ENCODE measurements at places on chromosomes 3 and 15.

DNA sequence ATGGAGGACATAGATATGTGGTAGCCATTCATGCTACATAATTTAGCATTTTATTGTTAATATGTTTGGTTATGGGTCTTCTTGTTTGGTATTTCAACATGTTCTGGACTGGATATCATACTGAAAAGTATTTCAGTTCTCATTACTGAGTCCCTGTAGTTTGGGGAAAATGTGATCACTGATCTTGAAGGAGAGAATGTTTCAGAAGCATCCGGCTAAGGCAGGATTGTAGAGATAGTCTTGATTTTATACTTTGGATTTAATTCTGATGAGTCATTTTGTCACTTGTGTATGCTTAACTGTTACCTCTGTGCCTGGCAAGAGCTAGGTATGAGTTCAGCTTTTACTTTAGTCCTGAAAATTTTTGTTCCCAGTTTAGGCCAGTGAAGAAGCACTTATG, 7.1 kb downstream of the CHD2 start:
- peaks cover 13% of the 10 kb centered on the region for H3K36me3 ChIP-seq
- peak overlapping the region; percentile 98 for H3K4me3 ChIP-seq
- peaks cover 76% of the 10 kb centered on the region for H3K4me1 ChIP-seq
- no peaks in the 10 kb centered on the region for H3K27me3 ChIP-seq
- H3K27ac ChIP-seq = peak overlapping the region; percentile 100

- no peak for DNase-seq
- peaks cover 5% of the 10 kb centered on the region for H3K4me1 ChIP-seq
- no peaks in the 10 kb centered on the region for H3K27me3 ChIP-seq
- peaks cover 6% of the 10 kb centered on the region for H3K36me3 ChIP-seq
- no peak overlapping the region for H3K4me3 ChIP-seq
These were observed 29.3 kb downstream of the SLC4A7 start for GRCh38 chr3:27454914-27455313.

DNA sequence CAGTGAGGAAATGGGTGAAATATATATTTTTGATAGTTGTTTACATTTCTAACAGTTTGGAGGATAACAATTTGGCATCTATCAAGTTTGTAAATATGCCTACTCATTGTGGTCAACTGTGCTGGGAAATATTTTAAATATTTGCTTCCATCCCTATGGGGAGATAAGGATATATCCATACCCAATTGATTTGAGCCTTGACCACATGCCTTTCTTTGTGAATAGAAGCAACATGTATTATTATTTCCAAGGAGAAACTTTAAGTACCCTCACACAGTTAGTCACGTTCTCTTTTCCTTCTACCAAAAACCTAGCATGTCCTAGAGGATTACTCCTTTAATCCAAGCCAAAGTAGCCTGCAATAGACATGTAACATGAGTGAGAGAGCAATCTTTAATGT, 245.4 kb upstream of the CBLB start:
- no peaks in the 10 kb centered on the region for H3K4me1 ChIP-seq
- no peak overlapping the region for H3K27ac ChIP-seq
- no peak for DNase-seq
- H3K27me3 ChIP-seq = no peaks in the 10 kb centered on the region
- H3K36me3 ChIP-seq = no peaks in the 10 kb centered on the region

- H3K36me3 ChIP-seq = no peaks in the 10 kb centered on the region
- H3K27me3 ChIP-seq = peaks cover 24% of the 10 kb centered on the region
- no peak overlapping the region for H3K4me3 ChIP-seq
- H3K4me1 ChIP-seq = no peaks in the 10 kb centered on the region
- no peak for DNase-seq
These were observed 15.9 kb downstream of the HRH1 start for GRCh38 chr3:11170052-11170770.

DNA sequence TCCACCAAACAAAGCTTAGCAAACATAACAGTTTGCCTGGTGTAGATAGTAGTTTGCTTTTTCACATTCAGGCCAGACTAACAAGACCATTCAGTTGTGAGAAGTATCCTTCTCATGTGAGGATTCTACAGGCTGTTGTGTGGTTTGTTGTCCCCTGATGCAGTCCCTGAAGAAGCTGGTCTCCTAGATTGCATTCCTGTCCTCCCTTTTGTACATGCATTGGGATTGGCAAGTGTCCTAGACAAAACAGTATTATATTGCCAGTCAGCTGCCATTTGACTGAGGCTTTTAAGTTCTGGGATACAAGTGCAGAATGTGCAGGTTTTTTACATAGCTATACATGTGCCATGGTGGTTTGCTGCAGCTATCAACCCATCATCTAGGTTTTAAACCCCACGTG, 362.0 kb upstream of the IL12A start:
- no peaks in the 10 kb centered on the region for H3K4me1 ChIP-seq

- H3K27me3 ChIP-seq = no peaks in the 10 kb centered on the region
- no peaks in the 10 kb centered on the region for H3K36me3 ChIP-seq
- no peak overlapping the region for H3K27ac ChIP-seq
These were observed 201.6 kb downstream of the SATB1 start for GRCh38 chr3:18223571-18223970.

DNA sequence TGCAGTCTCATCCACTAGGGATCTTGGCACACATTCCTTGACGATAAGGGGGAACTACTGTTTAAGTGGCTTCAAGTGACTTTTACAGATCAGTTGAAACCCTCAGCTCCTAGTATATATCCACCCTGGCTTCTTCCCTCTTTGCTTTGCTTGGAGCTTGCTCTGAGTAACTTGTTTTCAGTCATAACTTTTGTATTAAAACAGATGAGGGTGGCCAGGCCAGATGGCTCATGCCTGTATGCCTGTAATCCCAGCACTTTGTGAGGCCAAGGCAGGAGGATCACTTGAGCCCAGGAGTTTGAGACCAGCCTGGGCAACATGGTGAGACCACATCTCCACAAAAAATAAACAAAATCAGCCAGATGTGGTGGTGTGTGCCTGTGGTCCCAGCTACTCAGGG, 42.4 kb downstream of the EOMES start:
- H3K27me3 ChIP-seq = no peaks in the 10 kb centered on the region
- no peak for DNase-seq
- no peak overlapping the region for H3K4me3 ChIP-seq
- peaks cover 13% of the 10 kb centered on the region for H3K4me1 ChIP-seq
- H3K27ac ChIP-seq = no peak overlapping the region

DNA sequence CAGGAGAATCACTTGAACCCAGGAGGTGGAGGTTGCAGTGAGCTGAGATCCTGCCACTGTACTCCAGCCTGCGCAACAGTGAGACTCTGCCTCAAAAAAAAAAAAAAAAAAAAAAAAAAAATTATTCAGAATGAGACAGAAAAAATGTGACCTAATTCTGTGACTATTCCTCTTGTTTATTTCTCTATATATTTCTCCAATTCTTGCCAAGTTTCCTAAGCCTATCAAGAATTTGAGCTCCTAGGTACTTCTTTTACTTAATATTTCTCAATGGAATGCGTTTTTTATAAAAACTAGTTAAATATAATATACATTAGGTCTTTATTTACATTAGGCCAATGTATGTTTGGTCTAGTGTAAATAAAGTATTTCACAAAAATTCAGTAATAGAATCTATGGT, 86.8 kb downstream of the NAALADL2 start:
- H3K4me1 ChIP-seq = no peaks in the 10 kb centered on the region
- H3K4me3 ChIP-seq = no peak overlapping the region
- H3K36me3 ChIP-seq = no peaks in the 10 kb centered on the region
- no peak overlapping the region for H3K27ac ChIP-seq

- no peaks in the 10 kb centered on the region for H3K27me3 ChIP-seq
- H3K4me1 ChIP-seq = no peaks in the 10 kb centered on the region
- no peak for DNase-seq
- peaks cover 3% of the 10 kb centered on the region for H3K36me3 ChIP-seq
These were observed 271.4 kb downstream of the POLQ start for GRCh38 chr3:121274411-121274810.

DNA sequence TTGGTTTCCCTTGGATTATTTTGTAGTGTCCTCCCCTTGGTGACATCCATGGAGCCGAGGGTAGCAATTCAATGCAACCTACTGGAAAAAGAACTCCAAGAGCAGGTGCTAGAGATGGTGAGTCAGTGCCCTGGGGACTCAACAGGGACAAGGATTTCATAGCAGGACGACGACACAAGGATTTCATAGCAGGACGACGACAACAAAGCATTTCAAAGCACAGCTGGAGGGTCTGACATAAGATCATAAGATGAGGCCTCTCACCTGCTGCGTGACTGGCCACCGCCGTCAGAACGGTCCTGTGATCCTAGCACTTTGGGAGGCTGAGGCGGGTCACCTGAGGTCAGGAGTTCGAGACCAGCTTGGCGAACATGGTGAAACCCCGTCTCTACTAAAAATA, 22.5 kb downstream of the NRROS start:
- no peak for DNase-seq
- no peaks in the 10 kb centered on the region for H3K36me3 ChIP-seq
- H3K4me1 ChIP-seq = peaks cover 6% of the 10 kb centered on the region
- H3K4me3 ChIP-seq = no peak overlapping the region
- no peaks in the 10 kb centered on the region for H3K27me3 ChIP-seq

- peaks cover 10% of the 10 kb centered on the region for H3K36me3 ChIP-seq
- DNase-seq = no peak
- H3K4me3 ChIP-seq = no peak overlapping the region
- H3K27me3 ChIP-seq = no peaks in the 10 kb centered on the region
- H3K27ac ChIP-seq = no peak overlapping the region
These were observed 18.5 kb downstream of the CNOT10 start for GRCh38 chr3:32703491-32703972.

DNA sequence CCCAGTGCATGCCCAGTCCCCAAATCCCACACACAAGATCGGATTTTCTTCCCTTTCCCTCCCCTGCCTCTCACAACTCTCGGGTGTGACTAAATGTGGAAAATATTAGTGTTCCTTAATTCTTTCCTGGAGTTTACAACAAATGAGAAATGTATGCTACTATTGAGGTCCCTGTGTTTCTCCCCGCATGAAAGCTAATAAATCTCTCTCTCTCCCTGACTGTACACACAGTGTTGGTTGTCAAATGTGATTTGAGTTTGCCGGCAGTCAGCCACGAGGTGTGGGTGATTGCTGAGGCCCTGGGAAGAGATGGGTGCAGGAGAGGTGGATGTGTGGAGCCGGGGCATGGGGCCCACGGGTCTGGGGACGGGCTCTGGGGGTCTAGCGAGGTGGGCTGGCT, 161.4 kb upstream of the IQSEC1 start:
- peaks cover 17% of the 10 kb centered on the region for H3K27me3 ChIP-seq
- no peak for DNase-seq
- no peaks in the 10 kb centered on the region for H3K36me3 ChIP-seq
- peak overlapping the region; percentile 18 for H3K27ac ChIP-seq
- peaks cover 2% of the 10 kb centered on the region for H3K4me1 ChIP-seq

- no peak overlapping the region for H3K27ac ChIP-seq
- H3K27me3 ChIP-seq = peaks cover 3% of the 10 kb centered on the region
- H3K4me1 ChIP-seq = no peaks in the 10 kb centered on the region
- no peak for DNase-seq
- H3K4me3 ChIP-seq = no peak overlapping the region
These were observed 85.0 kb downstream of the ATP10A start for GRCh38 chr15:25778161-25778560.

- no peaks in the 10 kb centered on the region for H3K27me3 ChIP-seq
- no peak overlapping the region for H3K4me3 ChIP-seq
- no peaks in the 10 kb centered on the region for H3K36me3 ChIP-seq
- no peak overlapping the region for H3K27ac ChIP-seq
- H3K4me1 ChIP-seq = no peaks in the 10 kb centered on the region
- no peak for DNase-seq
These were observed 764.4 kb upstream of the NECTIN3 start for GRCh38 chr3:110307065-110307809.

DNA sequence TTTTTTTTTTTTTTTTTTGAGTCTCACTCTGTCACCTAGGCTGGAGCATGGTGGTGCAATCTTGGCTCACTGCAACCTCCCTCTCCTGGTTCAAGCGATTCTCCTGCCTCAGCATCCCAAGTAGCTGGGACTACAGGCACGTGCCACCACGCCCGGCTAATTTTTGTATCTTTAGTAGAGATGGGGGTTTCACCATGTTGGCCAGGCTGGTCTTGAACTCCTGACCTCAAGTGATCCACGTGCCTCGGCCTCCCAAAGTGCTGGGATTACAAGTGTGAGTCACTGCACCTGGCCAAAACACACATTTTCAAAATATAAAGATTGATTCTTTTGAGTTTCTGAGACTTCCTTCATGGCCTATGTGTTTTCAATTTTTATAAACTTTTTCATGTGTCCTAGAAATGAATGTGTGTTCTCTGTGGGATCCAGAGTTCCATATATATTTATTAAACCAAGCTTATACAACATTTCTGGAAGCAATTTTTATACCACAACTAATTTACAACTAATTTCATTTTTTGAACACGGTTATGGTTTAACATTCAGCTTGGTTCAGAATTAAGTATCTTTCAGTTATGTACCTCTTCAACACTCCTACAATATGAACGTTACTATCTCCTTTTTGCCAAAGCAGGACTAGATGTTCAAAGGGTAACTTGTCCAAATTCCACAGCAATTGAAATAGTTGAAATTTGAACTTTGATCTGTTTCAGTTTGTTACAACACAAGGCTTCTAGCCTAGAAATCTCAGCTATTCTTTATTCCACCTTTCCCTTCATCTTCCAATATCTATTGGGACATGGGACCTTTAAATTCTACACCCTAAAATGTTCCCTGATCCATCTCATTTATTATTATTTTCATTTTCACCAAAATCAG, 1.5 kb downstream of the ACAD11 start:
- no peaks in the 10 kb centered on the region for H3K27me3 ChIP-seq
- H3K4me1 ChIP-seq = peaks cover 22% of the 10 kb centered on the region
- H3K27ac ChIP-seq = no peak overlapping the region
- no peaks in the 10 kb centered on the region for H3K36me3 ChIP-seq

- DNase-seq = no peak
- H3K4me1 ChIP-seq = peaks cover 17% of the 10 kb centered on the region
- H3K27ac ChIP-seq = no peak overlapping the region
- peaks cover 4% of the 10 kb centered on the region for H3K36me3 ChIP-seq
These were observed 3.0 kb upstream of the XRN1 start for GRCh38 chr3:142450881-142451280.

DNA sequence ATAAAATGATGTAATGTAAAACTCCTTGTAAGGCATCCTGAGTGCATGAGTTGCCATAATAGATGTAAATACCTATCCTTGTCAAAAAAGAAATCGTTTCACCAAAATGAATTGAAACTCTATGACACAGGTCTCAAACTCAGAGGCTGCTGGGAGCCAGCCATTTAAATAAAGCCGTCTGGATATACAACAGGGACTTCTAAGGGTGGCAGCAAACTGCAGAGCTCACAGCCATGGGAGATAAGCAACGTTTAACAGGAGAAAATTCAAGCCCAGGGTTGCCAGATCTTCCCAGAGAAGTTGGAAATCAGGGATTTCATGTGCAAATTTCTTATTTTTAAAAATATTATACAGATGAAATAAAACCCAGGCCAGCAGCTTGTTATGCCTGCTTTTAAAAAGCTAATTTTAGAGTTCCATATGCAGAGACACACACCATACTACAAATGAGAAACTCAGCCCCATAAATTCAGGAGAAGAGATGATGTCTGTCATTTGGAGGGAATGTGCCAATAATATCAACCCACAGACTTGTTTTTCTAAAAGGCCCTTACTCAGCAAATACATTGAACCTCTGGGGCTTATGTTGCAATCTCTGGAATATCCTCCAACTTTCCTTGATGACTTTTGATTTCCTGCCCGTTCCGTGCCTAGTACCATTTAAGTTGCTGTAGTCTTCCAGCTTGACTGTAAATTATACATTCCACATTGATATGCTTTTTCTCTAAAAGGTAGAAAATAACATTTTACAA, 75.6 kb downstream of the AQP9 start:
- no peaks in the 10 kb centered on the region for H3K36me3 ChIP-seq
- no peak for DNase-seq
- H3K4me1 ChIP-seq = no peaks in the 10 kb centered on the region
- no peak overlapping the region for H3K4me3 ChIP-seq

All from progenitor cell of endocrine pancreas (in vitro differentiated cells).